Stimulated activated CD4-positive, alpha-beta T cell treated with anti-CD3 and anti-CD28 coated beads, TNF-alpha, amount 100 ng/mL, for 1 hour (primary cell): ENCODE measurements at places on chromosomes 13 and 19.

DNA sequence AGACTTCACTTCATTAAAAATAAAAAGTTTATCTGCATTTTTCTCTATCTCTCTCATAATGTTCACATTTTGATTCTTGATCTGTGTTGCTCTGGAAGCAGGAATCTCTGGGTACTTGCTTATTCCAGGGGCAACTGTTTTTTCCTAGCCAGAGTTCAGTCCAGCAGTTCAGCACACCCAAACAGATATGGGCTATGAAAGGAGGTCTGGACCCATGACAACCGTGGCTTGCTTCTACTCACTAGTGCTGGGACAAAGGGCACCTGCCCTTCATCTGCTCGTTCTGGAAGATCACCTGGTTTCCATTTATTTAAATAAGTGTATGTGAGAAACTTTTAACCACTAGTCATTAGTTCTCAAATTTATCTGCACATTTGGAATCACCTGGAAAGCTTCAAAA lies 36.0 kb downstream of the POLR1D start:
- DNase-seq: no peak

DNA sequence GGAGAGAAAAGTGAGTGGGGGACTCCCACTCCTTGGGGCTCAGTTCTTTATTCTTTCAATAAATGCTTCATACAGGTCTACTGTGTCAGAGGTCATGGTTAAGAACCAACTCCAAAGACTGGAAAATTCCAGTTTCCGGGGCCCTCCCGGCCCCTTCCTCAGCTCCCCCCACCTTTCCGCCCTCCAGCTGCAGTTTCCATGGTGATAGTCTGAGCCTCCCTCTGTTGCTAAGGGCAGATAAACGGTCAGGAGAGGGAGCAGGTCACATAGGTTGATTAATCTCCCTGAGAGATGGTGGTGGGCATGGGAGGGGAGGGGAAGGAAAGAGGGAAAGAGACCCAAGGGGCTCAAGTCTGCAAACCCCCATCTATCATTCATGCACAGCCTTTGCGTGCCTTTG lies 131.5 kb upstream of the USP29 start:
- no peak for DNase-seq

- no peak for DNase-seq
Measured at GRCh38 chr19:9487016-9487415, 11.4 kb downstream of the ZNF560 start.

DNA sequence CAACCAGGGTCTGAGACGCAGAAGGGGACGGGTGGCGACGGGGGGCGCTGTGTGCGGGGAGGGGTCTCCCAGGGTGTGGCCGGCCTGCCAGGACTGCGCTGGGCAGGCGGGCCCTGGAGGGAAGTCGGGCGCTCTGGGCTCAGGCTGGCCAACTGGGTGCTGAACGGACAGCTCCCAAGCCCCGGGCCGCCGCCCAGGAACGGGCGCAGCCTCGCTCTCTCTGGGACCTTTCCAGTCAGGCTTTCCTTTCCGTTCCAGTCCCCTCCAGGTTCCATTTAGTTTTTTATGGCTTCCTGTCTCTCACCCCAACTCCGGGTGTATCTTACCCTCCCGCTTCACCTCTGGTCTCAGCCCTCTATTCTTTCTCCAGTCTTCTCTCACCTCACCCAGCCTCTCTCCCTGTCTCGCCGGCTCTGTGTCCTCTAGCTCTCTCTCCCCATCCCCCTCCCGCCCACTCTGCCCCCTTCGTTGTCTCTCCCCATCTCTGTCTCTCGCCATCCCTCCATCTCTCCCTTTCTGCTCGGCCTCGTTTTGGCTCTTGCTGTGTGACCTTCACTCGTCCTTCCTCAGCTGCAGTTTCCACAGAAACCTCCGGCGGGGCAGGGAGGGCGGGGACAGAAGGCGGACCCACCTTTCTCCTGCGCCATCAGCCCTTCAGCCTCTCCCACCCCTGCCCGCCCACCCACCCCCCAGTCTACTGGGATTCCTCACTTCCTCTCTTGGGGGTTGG lies 3.3 kb upstream of the ATP1A3 start:
- DNase-seq: no peak

- no peak for DNase-seq
Measured at GRCh38 chr19:7153022-7153421, 83.5 kb downstream of the ZNF557 start.

GRCh38 chr13:110403721-110404120 lies 96.6 kb downstream of the COL4A2 start:
- DNase-seq: no peak

GRCh38 chr13:44212633-44213396 lies 160.8 kb upstream of the SERP2 start:
- DNase-seq: no peak

DNA sequence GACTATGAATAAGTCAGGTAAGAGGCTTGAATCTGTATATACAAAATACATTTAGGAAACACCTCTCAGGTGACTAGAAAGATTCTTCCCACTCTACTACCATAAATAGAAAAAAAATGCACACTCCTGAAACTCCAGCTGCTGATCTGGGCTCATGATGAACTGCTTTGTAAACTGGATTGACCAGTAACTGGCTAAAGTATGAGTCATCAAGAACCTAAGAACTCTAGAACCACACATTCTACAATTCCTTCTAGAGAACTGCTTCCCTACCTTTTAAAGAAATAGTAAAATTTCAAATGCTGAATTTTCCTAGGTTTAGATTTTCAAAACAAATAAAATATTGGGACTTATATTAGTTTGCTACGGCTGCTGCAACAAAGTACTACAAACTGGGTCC lies 55.2 kb downstream of the ELF1 start:
- no peak for DNase-seq

- no peak for DNase-seq
Measured at GRCh38 chr13:49533591-49534269, 38.0 kb downstream of the PHF11 start.

DNA sequence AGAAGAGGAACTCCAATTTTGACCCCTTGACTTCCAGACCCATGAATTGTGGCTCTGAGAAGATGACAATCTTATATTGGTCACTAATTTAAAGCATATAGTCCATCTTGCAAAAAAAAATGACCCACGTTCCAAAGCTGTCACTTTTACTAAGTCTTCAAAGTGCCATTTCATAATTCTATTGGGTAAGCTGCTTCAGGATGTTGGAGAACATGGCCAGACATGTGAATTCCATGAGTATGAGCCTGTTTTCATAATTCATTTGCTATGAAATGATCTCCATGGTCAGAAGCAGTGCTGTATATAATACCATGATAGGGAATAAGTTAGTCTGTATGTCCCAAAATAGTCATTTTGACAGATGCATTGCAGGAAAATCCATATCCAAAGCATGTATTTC lies 1787.3 kb downstream of the SLITRK5 start:
- DNase-seq: no peak

- DNase-seq: no peak
Measured at GRCh38 chr13:80988391-80989151, 647.6 kb upstream of the SPRY2 start.

DNA sequence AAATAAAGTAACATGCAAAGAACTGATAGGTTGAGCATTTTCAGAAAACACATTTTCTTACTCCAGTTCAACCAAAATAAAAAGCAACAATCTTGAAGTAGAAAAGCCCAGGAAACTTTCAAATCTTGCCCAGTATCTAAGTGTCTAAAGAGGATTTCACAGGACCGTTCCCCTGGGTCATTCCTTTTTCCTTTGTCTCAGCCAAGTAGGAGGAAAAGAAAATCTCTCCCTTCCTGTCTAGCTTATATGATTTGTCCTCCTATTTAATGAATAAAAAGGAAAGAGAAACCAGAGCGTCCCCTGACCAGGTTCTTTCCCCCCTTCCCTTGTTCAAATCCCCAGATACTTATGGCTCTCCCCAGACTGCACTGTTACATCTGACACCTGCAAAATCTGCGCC lies 248.0 kb downstream of the KCTD12 start:
- DNase-seq: no peak

DNA sequence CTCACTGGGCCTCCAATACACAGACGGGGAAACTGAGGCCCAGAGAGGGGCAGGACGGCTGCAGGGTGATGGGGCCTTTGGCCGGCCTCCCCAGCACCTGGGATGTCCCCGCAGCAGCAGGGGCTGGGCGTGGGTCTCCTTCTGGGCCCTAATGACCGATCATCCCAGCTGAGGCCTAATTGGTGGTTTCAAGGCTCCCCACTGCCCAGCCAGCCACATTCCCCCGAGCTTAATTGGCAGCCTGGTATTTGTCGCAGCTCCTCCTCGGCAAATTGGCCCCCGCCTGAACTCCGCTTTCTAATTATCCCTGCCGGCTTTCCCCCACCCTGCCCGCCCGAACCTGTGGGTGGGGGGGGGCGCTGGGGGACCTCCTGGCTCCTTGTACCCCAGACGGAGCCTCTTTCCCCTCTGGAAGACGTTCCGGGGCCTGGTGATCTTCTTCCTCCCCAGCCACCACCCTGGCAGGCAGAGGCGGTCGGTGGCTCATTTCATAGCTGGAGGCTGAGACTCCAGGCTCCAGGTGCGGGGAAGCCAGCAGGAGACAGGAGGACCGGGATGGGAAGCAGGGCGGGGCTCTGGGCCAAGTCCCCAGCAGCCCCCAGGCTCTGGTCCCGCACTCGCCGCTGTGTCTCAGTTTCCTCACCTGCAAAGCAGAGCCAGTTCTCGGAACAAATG lies 27.2 kb upstream of the WDR18 start:
- DNase-seq: no peak

GRCh38 chr13:19239114-19239860 lies 57.7 kb upstream of the TUBA3C start:
- DNase-seq: no peak

- no peak for DNase-seq
Measured at GRCh38 chr19:32317086-32317485, 28.3 kb upstream of the ZNF507 start.

DNA sequence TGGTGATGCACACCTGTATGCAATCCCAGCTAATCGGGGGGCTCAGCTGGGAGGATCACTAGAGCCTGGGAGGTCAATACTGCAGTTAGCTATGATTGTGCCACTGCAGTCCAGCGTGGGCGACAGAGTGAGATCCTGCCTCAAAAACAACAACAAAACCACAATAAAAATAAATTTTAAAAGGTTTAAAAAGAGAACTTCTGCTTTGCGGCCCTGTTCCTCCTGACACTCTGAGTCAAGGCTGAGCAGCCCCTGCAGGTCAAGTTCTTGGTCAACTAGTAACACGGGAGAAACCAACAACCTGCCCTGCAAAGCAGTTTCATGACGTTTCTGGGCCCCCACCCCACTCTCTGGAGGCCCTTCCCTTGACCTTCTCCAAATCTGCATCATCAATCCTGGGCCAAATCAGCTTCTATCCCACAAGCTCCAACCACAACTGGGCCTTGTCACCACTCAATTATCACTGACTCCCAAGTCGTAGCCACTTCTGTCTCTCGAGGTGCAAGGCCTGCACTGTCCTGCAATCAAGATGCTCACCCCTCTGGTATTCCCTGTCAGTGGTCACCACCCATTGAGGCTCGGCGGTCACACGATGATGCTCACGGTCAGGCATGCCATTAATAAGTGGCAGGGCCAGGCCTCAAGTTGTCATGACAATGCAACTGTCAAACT lies 7.5 kb downstream of the ELAVL1 start:
- DNase-seq: no peak

DNA sequence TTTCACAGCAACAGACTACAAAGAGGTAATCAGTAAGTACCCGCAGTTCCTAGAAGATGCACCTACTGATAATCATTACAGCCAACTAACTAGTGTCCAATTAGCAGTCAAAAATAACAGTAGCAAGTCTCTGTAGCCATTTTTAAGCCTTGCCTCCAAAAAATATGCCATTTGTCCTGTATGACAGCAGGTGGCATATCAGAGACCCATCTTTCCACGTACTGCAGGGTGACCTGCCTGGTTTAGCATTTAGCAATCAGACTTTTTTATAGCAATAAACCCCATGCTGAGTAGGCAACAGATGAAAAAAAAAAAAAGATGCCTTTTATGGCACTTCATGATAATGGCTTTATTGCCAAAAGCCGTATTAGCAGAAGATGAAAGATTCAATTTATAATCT lies 155.3 kb upstream of the LSM14A start:
- DNase-seq: no peak

DNA sequence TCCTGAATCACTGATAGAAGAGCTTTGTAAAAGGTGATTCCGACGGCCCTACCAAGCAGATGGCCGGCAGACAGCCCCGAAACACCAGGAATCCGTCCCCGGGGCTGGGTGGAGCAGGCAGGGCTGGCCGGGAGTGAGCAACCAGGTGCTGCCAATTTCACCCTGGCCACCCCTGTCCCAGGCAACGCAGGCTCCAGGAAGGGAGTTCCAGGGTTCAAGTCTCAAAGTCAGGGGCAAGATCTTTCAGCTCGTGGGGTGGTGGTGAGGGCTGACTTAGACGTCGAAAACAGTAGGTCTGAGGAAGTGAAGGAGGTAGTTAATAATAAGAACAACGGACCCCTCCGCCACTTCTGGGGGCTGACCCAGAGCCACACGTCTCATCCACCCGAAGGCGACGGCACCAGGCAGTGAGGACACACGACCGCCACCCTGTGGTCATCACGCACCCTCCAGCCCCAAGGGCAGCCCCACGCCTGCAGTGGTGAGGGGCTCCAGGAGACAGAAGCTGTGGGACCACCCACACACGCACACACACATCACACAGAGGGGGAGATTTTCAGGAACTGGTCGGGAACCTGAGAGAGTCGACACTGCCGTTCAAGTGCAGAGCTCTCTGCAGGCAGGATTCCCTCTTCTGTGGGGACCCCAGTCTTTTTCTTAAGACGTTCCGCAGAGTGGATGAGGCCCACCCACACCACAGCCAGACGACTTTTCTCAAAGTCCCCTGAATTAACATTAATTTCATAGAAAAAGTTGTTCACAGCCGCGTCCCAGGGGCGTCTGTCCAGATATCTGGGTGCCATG lies 67.2 kb downstream of the SPACA7 start:
- DNase-seq: no peak

DNA sequence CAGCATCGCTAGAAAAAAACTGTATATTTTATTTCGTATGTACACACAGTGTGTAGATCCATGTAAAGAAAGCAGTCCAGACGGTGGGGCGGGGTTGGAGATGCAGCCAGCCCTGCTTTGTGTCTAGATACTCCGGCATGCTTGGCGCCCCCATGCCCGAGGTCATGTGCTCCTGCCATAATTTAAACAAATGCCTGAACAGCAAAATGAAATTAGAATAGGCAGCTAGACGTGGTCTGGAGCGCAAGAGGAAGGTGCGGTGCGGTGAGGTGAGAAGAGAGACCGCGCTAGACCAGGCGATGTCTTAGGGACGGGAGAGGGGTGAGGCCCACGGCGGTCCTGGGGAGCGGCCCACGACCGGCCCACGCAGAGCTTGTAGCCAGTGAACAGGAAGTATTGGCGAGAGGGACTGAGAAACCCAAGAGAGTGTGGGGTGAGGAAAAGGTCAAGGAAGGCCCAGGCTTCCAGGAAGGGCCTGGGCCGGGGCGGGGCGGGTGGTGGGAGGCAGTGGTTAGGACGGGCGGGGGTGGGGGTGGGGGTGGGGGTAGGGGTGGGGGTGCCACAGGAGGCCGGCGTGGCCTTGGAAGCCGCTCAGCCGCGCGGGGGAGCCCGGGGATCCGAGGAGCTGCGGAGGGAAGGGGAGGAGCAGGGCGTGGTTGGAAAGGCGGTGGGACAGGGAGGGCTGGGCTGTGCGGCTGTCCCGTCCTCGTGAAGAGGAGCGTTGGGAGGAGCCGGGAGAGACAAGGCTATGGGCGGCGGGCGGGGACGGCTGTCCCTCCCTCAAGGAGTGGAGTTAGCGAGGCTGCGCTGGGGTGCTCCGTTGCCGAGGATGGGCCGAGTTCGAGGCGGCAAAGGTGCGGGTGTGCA lies 254.7 kb upstream of the SGCG start:
- DNase-seq: no peak

- no peak for DNase-seq
Measured at GRCh38 chr19:13281567-13282291, 131.5 kb downstream of the IER2 start.

- DNase-seq: no peak
Measured at GRCh38 chr13:112905990-112906641, 62.9 kb upstream of the MCF2L start.

- no peak for DNase-seq
Measured at GRCh38 chr13:110290826-110291225, 16.1 kb downstream of the COL4A1 start.
